OCI-M1 (cell line): ENCODE measurements at places on chromosomes 6 and 20.

DNA sequence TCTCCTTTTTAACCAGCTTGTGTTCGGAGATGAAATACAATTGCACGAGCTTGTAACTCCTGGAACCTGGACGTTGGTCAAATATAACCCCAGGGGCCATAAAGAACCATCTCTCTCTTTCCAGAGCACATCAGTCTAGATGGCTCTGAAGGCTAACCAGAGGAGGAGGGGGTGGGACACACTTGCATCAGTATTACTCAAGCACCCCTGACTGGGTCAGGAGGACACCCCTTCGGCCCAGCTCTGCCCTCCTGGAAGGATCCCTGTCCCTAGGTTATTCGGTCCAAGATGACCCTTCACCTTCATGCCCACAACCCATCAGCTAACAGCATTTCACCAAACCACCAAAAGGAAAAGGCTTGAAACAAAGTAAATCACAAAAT, 67.1 kb downstream of the FYN start:
- peak; percentile 55 for DNase-seq

DNA sequence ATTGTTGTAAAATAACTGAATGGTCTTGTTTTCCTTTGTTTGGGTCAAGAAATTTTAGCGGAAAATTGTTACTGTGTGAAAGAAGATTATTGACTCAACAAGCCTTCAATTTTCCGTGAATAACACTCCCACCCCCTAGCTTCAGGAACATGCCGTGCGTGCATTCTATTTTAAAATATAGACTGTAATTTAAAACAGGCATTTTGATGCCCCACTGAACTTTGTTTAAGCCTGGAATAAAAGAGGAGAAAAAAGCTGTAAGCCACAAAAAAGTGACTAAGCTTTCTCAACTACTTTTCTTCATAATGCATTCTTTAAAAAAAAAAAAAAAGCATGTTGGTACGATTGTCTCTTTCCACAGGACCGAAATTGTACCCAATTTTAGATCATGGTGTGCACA, 166.0 kb downstream of the ARID1B start:
- no peak for DNase-seq

DNA sequence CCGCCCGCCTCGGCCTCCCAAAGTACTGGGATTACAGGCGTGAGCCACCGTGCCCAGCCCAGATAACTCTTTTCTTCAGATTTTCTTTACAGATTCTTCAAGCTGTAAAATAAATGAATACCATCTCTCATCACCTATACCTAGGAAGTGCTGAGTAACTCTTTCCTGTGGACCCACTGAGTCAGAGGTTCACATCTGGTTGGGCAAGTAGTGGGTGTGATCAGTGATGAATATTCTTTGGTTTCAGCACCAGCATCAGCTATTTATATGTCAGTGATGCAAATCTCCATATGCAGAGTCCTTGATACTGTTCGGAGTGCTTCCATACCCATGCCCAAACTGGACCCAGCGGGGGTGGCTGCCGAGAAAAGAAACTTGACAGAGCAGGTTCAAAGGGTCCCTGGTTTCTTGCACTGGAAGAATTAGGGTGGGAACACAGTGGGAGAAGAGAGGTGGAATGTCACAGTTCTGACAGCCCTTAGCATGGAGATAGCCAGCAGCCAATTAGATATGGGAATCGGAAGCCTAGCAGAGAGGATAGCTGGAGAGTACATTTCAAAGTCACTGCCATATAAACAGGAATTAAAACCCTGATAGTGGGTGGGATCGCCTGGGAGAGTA, 64.9 kb upstream of the DDR1 start:
- no peak for DNase-seq

DNA sequence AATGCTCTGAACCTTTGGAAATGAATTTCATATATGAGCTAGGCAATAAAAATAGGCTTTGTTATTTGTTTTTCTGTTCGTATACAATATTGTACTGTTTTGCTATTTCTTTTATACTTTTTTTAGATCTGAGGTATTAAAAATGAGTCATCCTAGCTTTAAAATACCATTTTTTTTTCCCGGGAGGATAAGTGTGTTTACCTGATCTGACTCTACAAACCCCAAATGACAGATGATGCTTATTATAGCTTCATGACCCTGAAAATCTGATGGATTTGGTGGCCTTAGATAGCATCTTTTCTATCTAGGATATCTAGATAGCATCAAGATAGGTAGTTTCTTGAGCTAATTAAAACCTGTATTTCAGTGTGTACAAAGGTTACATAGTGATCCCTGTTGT, 206.4 kb downstream of the DTNBP1 start:
- DNase-seq = no peak

GRCh38 chr6:170058878-170059485, 231.9 kb downstream of the DLL1 start:
- DNase-seq = no peak

DNA sequence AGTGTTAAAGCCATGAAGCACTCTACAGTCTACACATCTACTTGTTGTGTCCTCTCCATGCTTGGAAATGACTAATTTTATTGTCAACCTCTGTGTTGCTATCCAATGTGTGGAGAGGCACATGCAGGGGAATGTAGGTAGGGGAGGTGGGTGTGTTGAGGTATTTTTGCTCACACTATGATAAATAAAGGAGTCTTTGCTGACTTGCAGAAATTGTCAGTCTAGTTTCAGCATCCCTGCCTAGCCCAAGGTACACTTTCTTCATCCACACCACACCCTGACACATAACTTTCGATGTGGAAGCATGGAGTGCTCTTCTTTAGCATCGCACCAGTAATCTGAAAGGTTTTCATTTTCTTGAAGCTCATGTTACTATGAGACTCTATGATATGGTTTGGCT, 264.0 kb downstream of the TRDN start:
- no peak for DNase-seq

DNA sequence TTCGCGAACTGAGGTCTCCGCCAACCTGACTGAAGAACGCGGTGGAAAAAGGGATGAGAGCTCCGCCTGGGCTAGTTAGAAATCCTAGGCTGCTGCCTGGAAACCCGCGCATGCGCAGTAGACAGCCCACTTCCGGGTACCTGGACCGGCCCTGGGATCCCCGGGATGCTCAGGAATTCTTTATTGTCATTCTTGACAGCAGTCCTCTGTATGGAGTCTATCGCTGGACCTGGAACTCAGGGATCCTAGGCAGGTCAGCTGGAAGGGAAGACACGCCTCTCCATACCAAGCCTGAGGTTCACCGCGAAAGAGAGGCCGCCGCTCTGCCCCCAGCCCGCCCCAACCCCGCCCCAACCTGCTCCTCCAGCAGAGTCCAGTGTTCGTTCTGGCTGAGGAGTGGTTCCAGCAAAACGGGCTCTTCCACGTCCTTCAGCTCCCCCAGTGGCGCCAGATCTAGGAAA, 1379.2 kb upstream of the DEFB115 start:
- no peak for DNase-seq

GRCh38 chr6:83303426-83303825, 110.3 kb downstream of the RWDD2A start:
- DNase-seq = no peak

DNA sequence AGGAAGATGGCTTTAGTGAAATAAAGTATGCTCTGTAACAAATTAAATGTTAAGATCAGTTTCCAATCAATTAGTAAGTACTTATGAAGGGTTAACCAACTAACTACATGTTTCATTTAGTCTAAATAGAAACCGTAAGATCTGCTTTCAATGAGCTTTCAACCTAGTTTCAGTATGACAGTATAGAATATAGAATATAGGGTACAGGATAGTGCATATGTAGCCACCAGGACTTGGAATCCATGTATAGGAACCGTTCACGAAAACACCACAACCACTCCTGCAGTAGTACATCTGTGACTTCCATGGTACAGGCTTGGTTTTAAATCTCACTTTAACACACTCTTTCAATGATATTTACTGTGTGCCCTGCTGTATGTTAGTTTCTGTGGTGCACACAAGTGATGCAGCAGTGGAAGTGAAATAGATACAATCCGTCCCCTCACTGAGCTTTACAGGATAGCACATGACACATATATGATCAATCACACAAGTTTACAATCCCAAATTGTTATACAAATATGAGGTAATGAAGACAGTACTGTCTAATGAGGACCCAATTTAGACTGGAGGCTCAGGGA, 479.7 kb upstream of the MARCKS start:
- DNase-seq = no peak

- peak; percentile 92 for DNase-seq
Observed at GRCh38 chr6:26197933-26198721, 110.9 kb downstream of the HFE start.

GRCh38 chr20:64155258-64156135, 8.8 kb upstream of the MYT1 start:
- DNase-seq = no peak

- DNase-seq = no peak
Observed at GRCh38 chr6:96391776-96392360, 129.7 kb upstream of the UFL1 start.

- no peak for DNase-seq
Observed at GRCh38 chr6:21750575-21750974, 157.0 kb downstream of the SOX4 start.

- DNase-seq = no peak
Observed at GRCh38 chr6:41672016-41672415, 33.7 kb downstream of the MDFI start.

DNA sequence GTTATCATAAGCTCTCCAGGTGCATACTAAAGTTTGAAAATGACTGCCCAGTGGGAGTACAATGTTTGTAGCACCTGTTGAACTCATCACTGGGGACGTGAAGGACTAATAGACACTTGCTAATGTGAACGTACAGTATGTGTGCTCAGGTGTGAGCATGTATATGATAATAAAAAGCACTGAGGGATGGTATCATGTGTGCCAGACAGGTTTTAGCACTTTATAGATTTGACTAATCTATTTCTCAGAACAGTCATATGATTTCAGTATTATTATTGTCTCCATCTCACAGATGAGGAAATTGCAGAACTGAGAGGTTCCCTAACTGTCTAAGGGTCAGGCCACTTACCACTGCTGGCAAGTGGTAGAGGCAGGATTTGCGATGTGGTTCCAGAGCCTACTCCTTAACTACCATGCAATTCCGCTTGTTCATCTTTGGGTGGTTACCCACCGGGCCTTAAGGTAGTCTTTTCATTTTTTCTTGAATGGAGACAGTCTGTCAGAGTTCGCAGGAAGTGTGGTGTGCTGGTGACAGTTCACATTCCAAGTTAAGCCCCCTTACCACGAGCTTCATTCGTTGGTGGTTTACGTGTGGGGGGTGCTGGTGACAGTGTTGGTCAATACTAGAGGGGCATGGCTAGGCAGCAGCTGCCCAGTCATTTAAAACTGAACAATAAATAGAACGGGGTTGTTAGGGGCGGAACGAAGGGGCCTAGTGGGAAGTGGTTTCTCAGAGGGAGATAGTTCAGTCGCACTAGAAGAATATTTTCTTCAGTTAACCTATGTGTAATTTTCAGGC, 46.8 kb downstream of the RREB1 start:
- DNase-seq = no peak

DNA sequence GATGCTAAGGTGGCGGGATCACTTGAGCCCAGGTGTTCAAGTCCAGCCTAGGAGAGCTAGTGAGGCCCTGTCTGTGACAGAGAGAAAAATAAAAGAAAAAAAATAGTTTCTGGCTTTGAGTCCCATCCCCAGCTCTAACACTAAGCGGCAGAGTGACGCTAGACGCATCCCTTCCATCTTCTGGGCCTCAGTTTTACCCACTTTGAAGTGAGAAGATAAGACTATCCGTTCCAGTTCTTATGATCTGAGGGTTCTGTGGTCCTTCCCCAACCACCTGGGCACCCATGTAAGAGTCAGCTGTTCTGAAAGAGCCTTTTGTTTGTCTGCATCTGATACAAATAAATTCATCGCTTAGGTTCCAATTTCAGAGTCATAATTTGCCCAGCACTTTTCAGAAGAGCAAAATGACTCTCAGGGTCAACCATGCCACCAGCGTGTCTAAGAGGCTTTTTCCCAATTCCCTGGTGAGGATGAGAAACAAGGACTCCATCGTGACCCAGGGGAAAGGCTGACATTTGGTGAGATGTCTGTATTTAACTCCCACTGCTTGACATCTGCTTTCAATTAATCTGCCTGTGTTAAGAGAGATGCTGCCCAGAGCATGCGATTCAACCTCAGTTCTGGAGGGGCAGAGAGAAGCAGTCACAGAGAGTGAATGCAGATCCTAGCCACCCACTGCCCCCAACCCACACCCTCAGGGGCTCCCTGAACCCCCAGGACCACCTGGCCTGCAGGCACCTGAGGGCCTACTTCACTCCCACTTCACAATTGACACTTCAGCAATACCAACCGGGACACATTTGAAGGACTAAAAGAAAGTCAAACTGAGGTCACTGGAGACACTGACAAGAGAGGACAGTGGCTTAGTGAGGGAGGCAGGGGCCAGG, 131.6 kb upstream of the TOP1 start:
- DNase-seq = no peak

DNA sequence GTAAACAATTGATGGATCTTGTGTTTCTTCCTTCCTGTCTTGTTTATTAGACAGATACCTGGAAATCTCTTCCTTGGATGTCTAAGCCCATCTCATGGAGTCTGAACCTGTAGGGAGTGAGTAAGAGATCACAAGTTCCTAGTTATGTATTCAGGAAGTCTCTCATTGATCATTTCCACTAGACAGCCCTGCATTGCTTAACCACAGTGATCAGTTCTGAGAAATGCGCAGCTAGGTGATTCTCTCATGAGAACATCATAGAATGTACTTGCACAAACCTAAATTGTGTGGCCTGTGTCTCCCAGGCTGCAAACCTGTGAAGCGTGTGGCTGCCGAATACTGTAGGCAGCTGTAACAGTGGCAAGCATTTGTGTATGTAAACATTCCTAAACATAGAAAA, 39.1 kb downstream of the FAM120B start:
- no peak for DNase-seq

DNA sequence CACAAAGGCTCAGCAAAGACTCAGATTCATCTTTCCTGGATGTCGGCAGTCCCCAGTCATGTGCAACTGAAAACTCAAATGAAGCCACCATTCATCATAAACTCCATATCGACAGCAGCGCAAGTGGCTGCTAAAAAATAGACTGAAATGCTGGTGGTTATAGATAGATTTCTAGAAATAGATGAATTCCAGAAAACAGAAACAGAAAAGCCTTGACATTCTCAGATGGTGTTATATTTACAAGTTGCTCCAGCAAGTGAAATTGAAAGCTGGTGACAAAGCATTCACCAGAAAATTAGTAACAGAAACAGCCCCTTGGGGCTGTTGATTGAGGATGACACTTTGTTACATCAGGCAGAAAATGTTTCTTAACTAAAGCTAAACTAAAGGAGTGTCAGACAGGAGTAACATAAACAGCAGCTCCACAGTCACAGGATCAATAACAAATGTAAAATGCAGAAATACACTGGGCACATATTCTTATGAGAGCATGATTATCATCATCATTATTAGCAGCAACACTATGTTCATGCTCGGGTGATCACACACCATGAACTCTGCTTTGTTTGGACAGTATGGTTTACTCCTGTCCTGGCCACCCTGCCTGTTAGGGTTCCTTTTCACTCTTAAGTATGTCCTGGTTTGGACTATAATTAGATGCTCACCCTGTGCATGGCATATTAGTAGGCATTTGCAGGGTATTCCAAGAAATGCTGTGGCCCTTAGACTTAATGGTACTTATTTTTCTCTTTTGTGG, 36.4 kb upstream of the SLC35F1 start:
- DNase-seq = peak; percentile 34

DNA sequence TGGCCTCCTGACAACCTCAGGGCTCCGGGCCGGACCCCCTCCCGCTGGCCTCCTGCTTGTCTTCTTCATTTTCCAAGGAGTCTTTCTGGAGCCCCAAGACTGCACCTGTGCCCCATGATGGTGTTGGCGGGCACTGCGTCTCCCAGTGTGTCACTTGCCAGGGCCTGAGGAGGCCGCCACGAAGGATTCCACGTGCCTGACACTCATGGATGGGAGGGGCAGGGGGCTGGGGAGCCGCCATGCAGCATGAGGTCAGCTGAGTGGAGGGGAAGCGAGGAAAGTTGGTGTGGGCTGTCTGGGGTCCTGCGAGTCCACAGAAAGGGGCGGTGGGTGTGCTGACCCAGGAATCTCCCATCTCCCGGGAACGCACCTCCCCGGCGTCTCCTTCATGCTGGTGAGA, 165.7 kb downstream of the SMOC2 start:
- no peak for DNase-seq
